NCI-H510A treated with DMSO at 0.1 percent for 48 hours (cell line): ENCODE measurements at places on chromosomes 5 and 9.

- DNase-seq, result no peak
Measured at GRCh38 chr5:104843822-104844221, 1281.2 kb upstream of the NUDT12 start.

DNA sequence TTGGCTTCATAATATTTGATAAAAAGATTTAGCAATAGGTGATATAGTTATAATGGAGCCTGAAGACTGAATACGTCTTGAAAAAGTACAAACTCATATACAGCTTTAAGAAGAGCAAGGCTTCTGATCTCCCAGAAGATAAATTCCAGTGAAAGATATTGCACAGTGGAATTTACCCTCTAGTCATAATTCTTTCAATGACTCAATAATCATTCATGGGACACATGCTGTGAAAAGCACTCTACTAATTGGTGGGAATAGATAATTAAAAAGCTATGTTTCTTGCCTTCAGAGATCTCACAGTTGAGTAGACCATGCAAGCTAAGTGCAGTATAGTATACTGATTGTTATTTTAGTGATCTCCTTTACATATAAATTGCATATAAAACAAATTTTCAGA lies 538.6 kb upstream of the CYLC2 start:
- DNase-seq, result no peak

- DNase-seq, result peak; percentile 72
Measured at GRCh38 chr5:33997331-33997983, 10.4 kb downstream of the AMACR start.

DNA sequence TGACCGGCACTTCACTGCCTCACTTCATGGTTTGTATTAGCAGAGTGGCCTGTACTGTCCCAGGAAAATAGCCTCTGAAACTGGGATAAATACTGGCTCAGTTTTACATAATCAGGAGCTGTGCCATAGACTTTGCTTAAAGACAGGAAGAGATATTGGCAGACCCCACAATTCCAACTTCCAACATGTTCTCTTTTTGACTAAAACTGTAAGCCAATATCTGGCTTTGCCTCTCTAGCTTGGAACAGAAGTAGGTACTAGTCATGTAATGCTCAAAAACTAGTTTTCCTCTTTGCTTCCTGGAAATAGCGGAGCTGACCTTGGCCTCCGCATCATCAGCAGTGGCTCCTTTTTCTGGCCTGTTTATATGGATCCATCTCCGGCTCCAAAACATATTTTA lies 276.9 kb downstream of the CDH9 start:
- no peak for DNase-seq

GRCh38 chr5:71727978-71728377 lies 8.9 kb downstream of the CARTPT start:
- no peak for DNase-seq

DNA sequence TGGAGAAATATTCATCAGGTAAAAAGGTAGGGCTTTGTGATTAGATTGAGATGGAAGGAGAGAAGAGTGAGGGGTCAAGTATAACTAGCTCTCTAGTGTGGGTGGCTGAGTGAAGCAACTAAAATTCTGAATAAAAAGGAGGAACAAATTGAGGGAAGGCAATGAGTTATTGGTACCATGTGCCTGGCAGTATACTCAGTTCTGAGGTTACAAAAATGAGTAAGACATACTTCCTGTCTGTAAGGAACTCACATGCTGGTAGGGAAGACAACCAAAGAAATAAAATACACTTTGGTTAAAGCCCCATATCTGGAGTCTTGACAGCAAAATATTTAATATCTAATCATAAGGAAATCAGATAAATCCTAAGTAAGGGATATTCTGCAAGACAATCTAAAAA lies 476.8 kb upstream of the C9orf72 start:
- DNase-seq, result no peak

DNA sequence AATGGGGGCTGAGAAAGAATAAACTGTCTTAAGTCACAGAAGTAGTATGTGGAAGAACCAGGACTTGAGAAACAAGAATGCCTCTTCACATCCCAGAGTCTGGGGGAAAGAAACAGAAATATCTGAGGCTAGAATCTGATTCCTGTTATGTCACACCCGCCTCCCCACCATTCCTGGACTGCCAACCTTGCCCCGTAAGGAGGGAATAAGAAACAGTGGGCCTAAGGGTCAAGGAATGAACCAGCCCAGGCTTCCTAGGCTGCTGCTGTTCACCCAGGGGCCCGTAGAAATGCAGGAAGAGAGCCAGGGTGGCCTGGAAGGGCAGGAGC lies 4.3 kb downstream of the PCDH1 start:
- DNase-seq, result no peak

DNA sequence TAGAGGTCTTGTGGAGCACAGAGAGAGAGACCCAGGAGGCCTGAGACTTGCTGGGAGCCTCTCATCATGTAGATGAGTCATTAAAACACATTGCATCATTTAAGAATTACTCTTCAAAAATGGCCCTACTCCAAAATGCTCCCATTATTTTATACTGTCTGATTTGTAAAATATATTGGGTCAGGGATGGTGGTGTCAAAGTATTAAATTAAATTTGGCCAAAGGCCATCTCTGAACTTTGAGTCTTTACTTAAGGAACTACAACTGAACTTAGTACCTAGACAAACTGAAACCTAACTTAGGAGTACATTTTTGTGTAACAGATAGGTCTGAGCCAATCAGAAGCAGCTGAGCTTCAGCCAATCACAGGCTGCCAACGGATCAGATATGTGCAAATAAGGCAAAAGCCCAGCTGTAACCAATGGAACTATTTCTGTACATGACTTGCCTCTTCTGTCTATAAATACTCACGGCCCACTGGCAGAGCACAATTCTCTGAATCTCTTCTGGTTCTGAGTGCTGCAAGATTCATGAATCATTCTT lies 657.2 kb downstream of the TLE1 start:
- DNase-seq, result no peak

GRCh38 chr5:150700246-150700593 lies 642 bp downstream of the RBM22 start:
- peak; percentile 20 for DNase-seq

DNA sequence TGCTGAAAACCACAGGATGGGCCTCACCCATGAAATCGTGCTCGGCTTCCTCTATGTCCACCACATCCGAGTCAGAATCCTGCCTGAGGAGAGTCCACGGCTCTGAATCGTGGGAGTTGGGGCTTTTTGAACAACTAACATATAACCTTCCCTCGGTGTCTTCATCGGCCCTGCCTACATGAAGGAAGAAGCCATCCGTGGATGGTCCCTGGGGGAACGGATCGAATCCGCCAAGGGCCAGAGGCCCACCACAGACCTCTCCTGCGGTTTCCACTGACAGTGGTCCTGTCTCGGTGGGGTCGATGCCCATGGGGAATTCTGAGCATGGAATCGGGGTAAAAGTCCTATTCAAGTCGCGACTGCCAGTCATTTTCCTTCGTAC lies 85.0 kb downstream of the CAMSAP1 start:
- no peak for DNase-seq

DNA sequence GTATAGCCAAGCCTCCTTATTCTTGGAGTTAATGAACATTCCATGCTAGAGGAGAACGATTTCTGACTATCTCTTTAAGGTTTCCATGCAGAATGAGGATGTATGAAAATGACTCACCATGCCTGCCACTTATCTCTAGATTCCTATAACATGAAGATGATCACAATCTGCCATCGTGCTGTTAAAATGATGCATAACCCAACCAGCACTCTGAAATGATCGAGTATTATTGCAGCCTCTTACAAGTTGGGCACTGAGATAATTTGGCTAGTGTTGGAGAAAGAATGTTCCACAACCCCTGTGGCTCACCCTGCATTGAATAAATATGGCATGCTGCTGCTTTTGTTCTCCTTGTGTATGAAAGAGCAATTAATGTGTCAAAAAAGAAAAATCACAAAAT lies 1143.6 kb upstream of the WWC1 start:
- no peak for DNase-seq

DNA sequence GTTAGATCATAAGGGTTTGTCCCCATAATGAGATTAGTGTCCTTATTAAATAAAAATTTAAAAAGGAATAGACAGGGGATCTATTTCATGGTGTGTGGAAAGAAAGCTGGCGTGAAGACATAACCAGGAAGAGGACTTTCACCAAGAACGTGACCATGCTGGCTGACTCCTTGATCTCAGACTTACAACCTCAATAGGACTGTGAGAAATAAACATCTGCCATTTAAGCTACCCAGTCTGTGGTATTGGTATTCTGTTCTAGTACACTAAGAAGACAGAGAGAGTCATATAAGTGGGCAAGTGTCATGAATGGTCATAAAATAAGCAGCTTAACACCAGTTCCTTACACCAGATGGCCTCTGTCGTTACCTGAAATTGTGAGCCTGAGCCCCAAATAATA lies 259.4 kb upstream of the CCNG1 start:
- no peak for DNase-seq

- no peak for DNase-seq
Measured at GRCh38 chr5:25604681-25605080, 959.9 kb upstream of the CDH10 start.

GRCh38 chr5:171418982-171419687 lies at the start of gene FGF18:
Gene FGF18 (plus strand): TSS chr5:171419647. CDS start chr5:171420200, 553 bp downstream.
- peak; percentile 14 for DNase-seq

DNA sequence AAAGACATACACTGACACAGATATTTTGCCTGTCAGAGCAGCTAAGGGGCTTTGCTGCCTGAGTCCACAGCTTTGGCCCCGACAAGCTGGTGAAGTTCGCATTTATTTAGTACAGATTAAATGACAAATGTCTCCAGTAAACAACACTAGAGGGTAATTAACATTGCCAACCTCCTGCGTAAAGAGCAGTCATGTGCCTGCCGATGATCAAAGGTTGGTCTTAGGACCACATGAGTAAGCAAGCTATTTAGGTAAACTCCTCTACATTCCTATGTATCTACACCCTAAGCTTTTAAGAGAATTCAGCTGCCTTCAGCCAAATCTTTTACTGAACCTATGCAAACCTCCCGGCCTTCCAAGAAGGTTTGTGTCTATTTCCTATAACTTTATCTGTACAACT lies 73.0 kb upstream of the PJA2 start:
- DNase-seq, result no peak

DNA sequence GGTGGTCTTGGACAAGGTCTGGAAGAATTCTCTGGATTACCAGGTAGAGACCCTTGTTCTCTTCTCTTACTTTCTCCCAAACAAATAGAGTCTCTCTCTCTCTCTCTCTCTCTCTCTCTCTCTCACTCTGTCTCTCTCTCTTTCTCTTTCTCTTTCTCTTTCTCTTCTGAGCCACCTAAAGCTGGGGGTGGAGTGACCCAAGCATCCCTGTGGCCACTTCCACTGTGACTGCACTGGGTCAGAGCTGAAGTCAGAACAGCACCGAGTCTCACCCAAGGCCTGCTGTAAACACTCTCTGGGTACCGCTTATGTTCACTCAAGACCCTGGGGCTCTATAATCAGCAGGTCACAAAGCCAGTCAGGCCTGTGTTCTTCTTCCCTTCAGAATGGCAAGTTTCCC lies 513.7 kb downstream of the EBF1 start:
- DNase-seq, result no peak

- no peak for DNase-seq
Measured at GRCh38 chr5:113182658-113183344, 206.2 kb downstream of the DCP2 start.

DNA sequence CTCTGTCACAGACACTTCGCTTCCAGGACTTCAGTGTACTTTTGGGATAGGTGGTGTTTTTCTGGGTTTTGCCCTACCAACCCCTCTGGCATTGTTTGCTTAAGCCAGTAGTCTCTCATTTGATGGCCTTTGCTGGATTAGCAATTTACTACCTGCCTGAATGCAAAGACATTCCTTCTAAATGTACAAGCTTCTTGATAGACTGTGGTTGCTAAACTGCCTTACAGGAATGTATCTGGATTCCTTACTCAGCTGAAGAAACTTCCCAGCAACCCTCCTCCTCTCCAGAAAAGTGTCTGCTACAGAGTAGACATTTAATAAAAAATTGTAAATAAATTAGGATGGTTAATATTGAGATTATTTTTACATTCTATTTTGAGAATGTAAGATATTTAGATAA lies 1916.7 kb downstream of the EFNA5 start:
- DNase-seq, result no peak

DNA sequence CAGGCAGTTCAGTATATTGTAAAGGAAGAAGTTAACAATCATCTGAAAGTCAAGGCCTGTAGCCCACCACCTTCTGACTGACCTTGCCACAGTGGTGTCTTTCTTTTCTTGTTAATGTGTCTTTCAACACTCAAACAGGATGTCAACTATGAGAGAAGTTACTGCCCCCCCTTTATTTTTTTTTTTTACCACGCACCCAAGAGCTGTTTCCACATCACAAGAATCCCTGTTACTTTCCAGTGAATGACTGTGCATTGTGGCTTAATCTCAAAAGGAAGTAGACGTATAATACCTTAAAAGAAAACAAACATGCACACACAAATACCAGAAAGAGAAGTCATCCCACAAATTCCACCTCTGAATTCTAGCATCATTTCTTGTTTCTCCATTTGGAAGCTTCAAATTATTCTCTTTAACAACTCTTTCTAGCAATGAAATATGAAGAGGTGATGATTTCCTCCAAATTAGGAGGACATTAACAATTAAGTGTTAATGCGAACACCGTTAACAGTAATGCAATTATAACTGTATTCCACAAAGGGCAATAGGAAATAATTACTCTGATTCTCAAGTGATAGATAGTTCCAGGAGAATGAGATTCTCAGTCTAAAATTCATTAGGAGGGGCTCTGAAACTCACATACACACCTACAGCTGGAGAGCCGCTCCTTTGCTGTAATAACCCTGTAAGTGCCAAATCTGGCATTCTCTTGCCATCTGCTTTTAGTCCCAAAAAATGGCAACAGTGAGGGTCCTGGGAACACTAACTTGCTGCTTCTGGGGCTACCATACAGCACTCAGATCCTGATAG lies 201.0 kb downstream of the EFNA5 start:
- no peak for DNase-seq

DNA sequence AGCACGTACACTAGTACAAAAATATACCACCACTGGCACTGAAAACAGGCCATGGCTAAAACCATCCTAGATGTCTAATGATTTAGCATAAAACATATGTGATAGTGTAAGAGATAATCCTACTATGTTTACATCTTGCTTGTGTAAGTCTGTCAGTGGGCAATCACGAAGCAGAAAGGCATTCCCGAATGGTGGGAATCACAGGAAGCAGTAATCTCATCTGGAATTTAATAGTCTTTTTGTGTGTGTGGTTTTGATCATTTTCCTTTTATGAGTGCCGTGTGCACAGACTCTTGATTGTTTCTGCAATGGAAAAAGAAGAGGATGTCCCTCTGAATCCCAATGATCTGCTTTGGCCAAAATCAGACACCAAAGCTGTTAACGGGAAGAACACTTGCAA lies 200.5 kb downstream of the EBF1 start:
- no peak for DNase-seq
